Stimulated activated CD4-positive, alpha-beta T cell treated with anti-CD3 and anti-CD28 coated beads, Interleukin-1b, Interleukin-23, amount 100 ng/mL, for 1 hour (primary cell): ENCODE measurements at places on chromosomes 3 and 15.

GRCh38 chr3:67437090-67437489, 217.3 kb downstream of the SUCLG2 start:
- no peak for DNase-seq

DNA sequence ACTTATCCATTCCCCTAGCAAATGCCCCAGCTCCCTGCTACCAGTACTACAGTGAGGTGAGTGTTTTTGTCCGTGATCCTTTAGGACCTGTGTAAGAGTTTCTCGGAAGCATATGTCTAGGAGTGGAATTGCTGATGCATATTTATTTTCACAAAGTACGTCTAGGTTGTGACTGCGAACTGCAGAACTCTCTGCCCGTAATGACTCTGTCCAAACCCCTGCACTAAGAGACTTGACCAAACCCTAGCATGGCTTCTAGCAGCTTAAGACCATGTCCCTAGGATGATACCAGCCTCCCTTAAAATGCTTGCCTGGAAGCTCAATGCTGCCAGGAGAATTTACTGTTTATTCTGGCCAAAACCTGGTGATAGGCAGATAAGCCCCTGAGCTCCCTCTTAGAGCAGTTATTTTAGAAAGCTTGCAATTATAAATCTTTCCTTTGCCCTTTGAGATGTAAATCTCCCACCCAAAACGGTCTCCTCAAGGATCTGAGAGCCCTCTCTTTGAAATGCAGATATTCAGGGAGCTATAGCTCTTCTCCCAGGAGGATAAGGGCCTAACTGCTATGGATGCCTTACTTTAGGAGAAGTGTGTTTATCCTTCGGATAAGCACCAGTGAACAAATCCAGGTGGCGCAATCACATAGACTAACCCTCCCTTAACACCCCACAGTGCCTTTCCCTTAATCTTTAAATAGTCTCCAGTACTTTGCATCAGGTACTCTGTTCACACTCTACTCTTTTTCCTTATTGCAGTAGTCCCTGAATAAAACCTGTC, 14.7 kb upstream of the CA12 start:
- DNase-seq, result no peak

- DNase-seq, result peak; percentile 13
Measured at GRCh38 chr3:190424478-190425439, 24.9 kb downstream of the TMEM207 start.

DNA sequence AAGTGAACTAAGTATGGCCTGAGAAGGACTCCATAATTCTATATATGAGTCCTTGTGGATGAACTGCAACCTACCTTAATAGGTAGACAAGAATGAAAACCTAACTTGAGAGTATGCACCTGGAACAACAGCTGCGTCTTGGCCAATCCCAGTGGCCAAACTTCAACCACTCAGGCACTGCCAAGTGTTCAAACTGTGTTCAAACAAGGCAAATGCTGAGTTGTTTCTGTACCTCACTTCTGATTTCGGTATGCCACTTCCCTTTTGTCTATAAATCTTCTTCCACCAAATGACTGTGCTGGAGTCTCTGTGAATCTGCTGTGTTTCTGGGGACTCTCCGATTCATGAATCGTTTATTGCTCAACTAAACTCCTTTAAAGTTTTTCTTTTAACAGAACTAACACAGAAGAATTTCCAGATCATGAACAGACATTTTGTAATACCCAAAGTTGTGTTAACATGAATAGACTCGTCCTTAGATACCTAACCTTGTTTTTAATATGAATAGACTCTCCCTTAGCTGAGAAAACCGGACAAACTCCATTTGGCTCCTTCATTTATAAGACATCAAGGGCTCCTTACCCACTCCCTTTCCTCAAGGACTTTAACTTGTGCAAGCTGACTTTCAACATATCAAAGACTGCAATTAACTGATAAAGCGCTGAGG, 4.1 kb downstream of the ZNF717 start:
- DNase-seq, result no peak

DNA sequence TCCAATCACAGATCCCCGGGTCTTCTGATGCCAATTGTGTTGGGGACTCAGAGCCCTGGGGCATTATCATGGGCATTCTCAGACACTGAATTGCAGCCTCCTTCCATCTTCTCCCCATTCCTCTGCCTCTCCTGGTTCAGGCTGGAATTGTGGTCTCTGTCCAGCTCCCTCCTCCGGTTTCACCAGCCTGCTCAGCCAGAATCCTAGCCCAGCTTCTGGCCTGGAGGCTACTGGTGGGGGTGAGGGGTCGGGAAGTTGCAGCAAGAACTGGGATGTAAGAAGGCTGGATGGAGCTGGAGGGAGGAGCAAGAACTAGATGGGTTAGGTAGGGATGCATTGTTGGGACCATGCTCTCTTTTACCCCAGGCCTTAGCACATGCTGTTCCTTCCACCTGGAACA, 53.5 kb downstream of the TLE3 start:
- DNase-seq, result no peak
